ENCODE measurements at places on chromosomes 1 and 21. TPM values are rescaled to one million over a fixed set of nuclear protein-coding genes. Genes with fewer than 3 reads are reported as not detected.
A peak's percentile ranks its signal among the peaks of the same experiment; 100 is the strongest.

- no peaks in the 10 kb centered on the region for H3K4me1 ChIP-seq
- DNase-seq: no peak
- no peaks in the 10 kb centered on the region for H3K36me3 ChIP-seq
- H3K27me3 ChIP-seq: no peaks in the 10 kb centered on the region
Measured at GRCh38 chr1:228378090-228378872, 28.4 kb downstream of the TRIM11 start.

DNA sequence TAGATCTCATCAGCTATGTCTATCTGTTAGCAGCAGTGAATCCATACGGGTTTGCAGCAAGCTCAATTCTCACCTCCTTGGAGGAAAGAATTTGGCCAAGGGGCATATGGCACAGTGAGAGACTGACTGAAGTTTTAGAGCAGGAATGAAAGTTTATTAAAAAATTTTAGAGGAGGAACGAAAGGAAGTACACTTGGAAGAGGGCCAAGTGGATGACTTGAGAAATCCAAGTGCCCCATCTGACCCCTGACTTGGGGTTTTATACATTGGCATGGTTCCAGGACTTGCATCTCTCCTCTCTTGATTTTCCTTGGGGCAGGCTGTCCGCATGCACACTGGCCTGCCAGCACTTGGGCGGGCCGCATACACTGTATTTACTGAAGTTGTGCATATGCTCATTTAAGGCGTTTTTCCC lies 9.2 kb upstream of the OSBPL9 start:
- no peak overlapping the region for H3K4me3 ChIP-seq
- no peak for DNase-seq
- no peak overlapping the region for H3K27ac ChIP-seq
- no peaks in the 10 kb centered on the region for H3K4me1 ChIP-seq
- no peaks in the 10 kb centered on the region for H3K36me3 ChIP-seq

DNA sequence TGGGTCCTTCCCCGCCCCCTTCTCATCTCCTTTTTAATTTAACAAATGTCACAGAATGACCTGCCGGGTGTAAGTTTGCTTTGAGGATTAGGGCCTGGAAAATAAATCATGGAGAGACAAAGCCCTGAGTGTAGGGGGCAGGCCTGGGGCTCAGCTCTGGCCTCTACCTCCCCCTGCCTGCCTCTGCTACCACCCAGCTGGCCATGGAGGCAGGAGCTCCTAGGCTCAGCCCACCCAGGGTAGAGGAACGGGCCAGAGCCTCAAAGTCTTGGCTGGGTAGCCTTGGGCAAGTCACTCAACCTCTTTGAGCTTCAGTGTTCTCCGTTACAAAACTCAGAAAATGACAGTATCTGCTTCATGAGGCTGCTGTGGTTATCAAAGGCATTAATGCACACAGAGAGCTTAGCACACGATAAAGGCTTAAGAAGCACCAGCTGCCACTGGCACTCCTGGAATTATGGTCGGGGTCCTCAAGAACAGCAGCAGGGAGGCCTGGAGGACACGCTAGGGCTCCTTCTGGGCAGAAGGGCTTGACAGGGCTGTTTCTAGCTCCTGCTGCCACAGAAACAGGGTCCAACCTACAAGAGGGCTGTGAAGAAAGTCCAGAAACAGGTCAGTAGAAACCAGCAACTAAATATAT lies 39.0 kb downstream of the LRP8 start:
- peaks cover 30% of the 10 kb centered on the region for H3K36me3 ChIP-seq
- no peak overlapping the region for H3K27ac ChIP-seq
- no peak for DNase-seq
- H3K4me3 ChIP-seq: no peak overlapping the region
- no peaks in the 10 kb centered on the region for H3K27me3 ChIP-seq

The TSPEAR gene
- total RNA-seq: not detected

The LIN9 gene
- total RNA-seq: 7.0 TPM

GRCh38 chr1:41380979-41381691 lies 19.9 kb downstream of the FOXO6 start:
- H3K36me3 ChIP-seq: no peaks in the 10 kb centered on the region
- peaks cover 22% of the 10 kb centered on the region for H3K27me3 ChIP-seq
- no peak overlapping the region for H3K27ac ChIP-seq
- H3K4me3 ChIP-seq: no peak overlapping the region
- DNase-seq: no peak

DNA sequence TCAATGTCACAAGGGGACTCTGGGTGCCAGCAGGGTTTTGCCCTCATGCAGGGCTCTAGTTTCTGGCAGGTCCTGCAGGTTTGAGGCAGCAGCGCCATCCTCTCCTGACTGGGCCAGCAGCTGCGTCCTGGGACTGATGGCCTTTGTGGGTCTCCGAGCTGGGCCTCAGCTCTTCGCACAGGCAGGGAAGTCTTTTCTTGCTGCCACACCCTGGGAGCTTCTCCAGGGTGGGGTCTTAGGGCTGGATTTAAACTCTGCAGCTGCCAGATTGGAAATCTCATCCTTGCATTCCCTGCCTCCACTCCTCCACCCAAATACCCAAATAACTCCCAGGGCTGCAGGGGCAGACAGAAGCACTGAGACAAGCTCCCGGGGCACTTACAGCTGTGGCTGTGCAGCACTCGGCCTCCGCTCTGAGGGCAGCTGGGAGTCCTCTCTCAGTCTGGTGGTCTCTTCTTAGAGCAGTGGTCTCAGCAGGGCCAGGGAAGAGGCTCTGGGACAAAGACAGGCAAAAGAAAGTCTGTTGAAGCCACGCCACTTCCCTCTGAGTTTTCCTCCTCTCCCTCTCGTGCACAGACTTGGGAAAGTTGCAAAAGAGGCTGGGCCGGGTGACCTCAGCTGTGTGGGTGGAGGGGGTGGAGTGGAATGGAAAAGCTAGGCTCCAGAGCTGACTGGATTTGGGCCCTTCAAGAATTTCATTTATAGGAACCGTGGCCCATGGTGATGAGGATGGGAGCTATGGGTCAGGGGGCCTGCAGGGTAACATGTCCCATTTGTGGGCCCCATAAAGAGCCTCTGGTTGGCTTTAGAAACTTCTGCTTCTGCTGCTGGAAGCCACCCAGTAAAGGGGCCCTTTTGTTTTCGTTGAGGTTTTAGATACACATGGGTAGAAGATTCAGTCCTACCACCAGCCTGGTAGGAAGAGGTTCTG lies at the start of gene RAB7B:
TSS of gene RAB7B (minus strand) at position 525 of the 931 bp plus-strand sequence. CDS start 9,260 bp downstream, outside the sequence.
- no peaks in the 10 kb centered on the region for H3K36me3 ChIP-seq
- no peaks in the 10 kb centered on the region for H3K27me3 ChIP-seq
- peaks cover 12% of the 10 kb centered on the region for H3K4me1 ChIP-seq

The MEF2D gene
- 47.3 TPM for total RNA-seq

- 0 out of 2 replicates have a peak overlapping the region, but pooled peaks have one; percentile 26 for H3K4me3 ChIP-seq
- H3K27me3 ChIP-seq: no peaks in the 10 kb centered on the region
- no peak overlapping the region for H3K27ac ChIP-seq
- H3K4me1 ChIP-seq: peaks cover 21% of the 10 kb centered on the region
Measured at GRCh38 chr1:236425031-236425663, 31.1 kb downstream of the EDARADD start.

The PTPN22 gene
- 39.5 TPM for total RNA-seq

GRCh38 chr1:43973981-43974442 lies 748 bp upstream of the ATP6V0B start:
- DNase-seq: no peak
- H3K4me1 ChIP-seq: peaks cover 31% of the 10 kb centered on the region
- H3K4me3 ChIP-seq: peak overlapping the region; percentile 82

The LCE1D gene
- not detected for total RNA-seq

- H3K4me3 ChIP-seq: no peak overlapping the region
- H3K36me3 ChIP-seq: no peaks in the 10 kb centered on the region
- no peaks in the 10 kb centered on the region for H3K27me3 ChIP-seq
- no peak overlapping the region for H3K27ac ChIP-seq
Measured at GRCh38 chr1:16048573-16049189, 5.1 kb downstream of the CLCNKB start.

GRCh38 chr1:79787631-79788030 lies 781.1 kb upstream of the ADGRL4 start:
- H3K36me3 ChIP-seq: no peaks in the 10 kb centered on the region
- no peaks in the 10 kb centered on the region for H3K27me3 ChIP-seq
- no peak overlapping the region for H3K27ac ChIP-seq
- DNase-seq: no peak
- H3K4me1 ChIP-seq: no peaks in the 10 kb centered on the region

The OLFML2B gene
- total RNA-seq: not detected

GRCh38 chr1:204442376-204443259 lies 31.0 kb upstream of the PPP1R15B start:
- no peak overlapping the region for H3K4me3 ChIP-seq
- H3K27ac ChIP-seq: no peak overlapping the region
- no peak for DNase-seq
- no peaks in the 10 kb centered on the region for H3K27me3 ChIP-seq
- peaks cover 36% of the 10 kb centered on the region for H3K36me3 ChIP-seq

DNA sequence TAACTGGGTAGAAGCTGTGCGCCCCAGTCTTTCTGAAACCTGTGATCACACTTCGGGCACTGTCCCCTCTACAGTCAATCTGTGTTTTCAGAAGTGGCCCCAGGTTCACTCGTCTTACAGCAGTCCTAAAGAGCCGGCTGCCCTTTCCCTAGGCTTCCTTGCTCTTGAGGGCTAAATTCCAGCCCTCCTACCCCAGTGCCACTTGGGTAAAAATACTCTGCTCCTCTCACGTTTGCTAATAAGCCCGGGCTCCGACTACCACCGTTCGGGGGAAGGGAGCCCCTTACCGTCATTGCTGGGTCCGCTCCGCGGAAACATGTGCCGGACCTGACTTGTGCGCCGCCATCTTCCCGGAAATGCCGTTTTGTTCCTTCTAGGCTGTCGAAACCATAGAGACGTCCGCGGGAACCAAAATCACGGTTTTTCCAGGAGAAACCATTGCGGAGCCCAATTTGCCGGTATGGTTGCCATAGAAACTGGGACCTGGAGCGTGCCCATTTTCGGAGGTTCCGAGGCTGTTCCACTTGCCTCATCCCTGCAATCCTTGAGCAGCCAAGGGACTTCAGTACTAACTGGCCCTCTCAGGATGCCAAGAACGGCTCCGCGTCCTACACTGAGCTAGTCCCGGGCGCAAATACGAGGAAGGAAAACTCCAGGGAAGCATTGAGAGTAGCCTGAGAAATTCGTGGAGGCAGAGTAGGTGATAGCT lies at the start of gene GPATCH4:
TSS of gene GPATCH4 (minus strand) at position 358 of the 709 bp plus-strand sequence.
- no peak for DNase-seq
- H3K27me3 ChIP-seq: no peaks in the 10 kb centered on the region
- H3K4me3 ChIP-seq: peak within 1 kb of the TSS; percentile 82
- H3K36me3 ChIP-seq: peaks cover 13% of the 10 kb centered on the region
- peaks cover 9% of the 10 kb centered on the region for H3K4me1 ChIP-seq

DNA sequence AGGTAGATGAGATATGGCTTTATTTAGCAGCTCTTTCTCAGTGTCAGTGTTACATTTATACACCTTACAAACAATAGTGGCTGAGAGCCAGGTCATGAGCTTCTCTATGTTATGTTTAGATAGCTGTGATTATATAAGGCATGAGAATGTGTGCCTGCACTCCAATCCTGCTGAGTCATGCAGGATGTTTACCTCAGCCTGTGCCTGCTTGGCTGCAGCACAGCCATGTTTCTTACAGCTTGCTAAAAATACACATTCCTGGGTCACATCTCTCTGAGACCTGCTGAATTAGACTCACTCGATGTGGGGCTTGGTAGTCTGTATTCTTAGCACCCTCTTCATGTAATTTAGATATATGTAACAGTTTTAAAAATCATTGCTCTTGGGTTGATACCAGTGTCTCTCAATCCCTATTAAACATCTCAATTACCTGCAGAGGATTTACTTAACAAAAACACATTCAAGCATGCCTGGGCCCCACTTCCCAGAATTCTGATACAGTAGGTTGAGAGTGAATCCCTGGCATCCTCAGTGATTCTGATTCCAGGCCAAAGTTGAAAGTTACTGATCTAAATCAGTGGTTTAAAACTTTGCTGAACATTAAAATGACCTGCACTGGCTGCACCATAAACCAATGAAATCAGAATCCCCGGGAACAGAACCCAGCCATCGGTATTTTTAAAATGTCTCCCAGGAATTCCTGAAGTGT lies 107.5 kb downstream of the GDAP2 start:
- no peak overlapping the region for H3K27ac ChIP-seq
- H3K4me3 ChIP-seq: no peak overlapping the region
- DNase-seq: no peak
- H3K4me1 ChIP-seq: no peaks in the 10 kb centered on the region
- H3K36me3 ChIP-seq: no peaks in the 10 kb centered on the region

DNA sequence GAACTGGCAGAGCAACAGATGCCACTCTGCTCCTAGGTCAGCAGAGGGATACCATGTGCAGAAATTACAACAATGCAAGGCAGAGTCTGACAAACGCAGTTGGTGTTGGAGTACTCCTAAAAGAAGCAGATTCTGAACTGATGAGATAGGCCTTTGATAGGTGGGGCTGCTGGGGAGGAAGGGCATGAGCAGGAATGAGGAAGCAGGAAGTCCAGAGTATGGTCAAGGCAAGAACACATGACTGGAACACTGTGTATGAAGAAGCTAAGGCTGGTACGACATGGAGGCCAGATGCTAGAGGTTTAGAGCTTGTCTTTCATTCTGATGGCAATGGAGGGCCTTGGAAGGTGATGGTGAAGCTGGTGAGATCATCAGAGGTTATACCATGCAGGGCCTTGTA lies 11.5 kb upstream of the THRAP3 start:
- H3K36me3 ChIP-seq: no peaks in the 10 kb centered on the region
- no peaks in the 10 kb centered on the region for H3K27me3 ChIP-seq
- H3K27ac ChIP-seq: no peak overlapping the region
- no peak overlapping the region for H3K4me3 ChIP-seq
- no peak for DNase-seq

DNA sequence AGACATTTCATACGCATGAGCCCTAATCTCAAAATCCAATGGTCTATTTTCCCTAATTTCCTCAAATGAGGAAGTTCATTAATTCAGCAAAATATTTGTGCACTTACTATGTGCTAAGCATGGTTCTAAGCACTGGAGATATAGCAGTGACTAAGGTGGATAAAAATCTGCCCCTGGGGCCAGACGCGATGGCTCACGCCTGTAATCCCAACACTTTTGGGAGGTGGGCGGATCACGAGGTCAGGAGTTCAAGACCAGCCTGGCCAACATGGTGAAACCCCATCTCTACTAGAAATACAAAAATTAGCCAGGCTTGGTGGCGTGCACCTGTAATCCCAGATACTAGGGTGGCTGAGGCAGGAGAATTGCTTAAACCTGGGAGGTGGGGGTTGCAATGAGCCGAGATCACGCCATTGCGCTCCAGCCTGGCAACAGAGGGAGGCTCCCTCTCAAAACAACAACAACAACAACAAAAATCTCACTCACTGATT lies 4.3 kb upstream of the MIIP start:
- H3K36me3 ChIP-seq: peaks cover 11% of the 10 kb centered on the region
- no peak overlapping the region for H3K27ac ChIP-seq
- H3K4me1 ChIP-seq: no peaks in the 10 kb centered on the region
- no peak for DNase-seq

- peak; percentile 11 for DNase-seq
- no peak overlapping the region for H3K4me3 ChIP-seq
- H3K36me3 ChIP-seq: peaks cover 5% of the 10 kb centered on the region
- H3K27ac ChIP-seq: no peak overlapping the region
- no peaks in the 10 kb centered on the region for H3K27me3 ChIP-seq
Measured at GRCh38 chr1:180424848-180425457, 77.4 kb downstream of the ACBD6 start.

DNA sequence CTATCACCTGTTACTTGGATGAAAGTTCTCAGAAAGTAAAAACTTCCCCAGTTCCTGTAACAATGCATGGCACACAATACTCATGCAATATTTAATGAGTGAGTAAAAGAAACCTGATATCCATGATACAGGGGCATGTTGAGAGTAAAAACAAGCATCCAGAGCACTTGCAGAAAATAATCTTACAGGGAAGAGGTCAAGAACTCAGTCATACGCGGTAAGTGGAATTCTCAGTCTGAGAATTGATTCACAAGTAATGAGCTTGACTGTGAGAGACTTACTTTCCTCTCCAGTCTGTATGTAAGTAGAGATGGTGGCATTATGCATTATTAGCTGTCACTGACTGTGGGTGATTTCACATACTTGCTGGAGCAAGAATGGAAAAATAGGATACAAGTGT lies 976.9 kb downstream of the BRINP3 start:
- no peak for DNase-seq
- no peak overlapping the region for H3K27ac ChIP-seq
- H3K36me3 ChIP-seq: no peaks in the 10 kb centered on the region
- no peaks in the 10 kb centered on the region for H3K4me1 ChIP-seq

Data from GM12878 (cell line).